ENCODE measurements at places on chromosomes 6 and 20. TPM values are rescaled to one million over a fixed set of nuclear protein-coding genes. Genes with fewer than 3 reads are reported as not detected.

GRCh38 chr6:34385793-34386195, 6.7 kb downstream of the NUDT3 start:
- DNase-seq, result no peak

GRCh38 chr6:32176476-32177182, 745 bp upstream of the AGPAT1 start:
- DNase-seq, result no peak

GRCh38 chr6:24985323-24985722, 49.6 kb upstream of the RIPOR2 start:
- DNase-seq, result no peak

DNA sequence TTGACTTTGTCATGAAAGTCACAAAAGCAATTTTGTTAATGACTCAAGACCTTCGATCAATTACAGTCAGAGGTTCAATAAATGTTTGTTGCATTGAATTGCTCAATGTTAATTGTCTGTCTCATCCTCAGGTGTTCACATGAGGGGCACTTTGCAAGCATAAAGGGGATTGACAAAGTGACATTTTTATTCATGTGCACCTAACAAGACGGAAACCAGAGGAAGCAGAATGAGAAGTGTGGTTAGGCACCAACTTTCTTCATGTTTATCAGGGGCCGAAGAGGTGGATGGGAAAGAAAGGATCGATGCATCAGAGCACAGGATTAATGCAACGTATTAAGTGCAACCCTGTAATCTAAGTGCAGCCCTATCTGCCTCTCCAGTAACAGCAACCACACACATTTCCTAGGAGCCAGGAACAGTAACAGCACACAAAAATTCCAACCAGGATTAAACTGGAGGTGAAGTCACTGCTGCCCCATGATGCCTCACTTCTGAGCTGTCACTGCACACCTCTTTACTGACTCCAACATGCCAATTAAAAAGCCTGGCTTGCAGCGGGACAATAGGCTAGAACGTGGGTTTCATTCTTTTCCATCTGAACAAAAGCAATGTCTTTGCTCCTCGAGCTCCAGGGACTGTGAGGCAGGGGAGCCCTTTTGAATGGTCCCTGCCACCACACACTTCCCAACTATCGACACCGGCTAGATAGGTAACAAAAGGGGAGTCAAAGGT, 262.7 kb downstream of the CD83 start:
- DNase-seq, result no peak

- DNase-seq, result no peak
Observed at GRCh38 chr6:39468385-39468784, 145.9 kb upstream of the KCNK16 start.

DNA sequence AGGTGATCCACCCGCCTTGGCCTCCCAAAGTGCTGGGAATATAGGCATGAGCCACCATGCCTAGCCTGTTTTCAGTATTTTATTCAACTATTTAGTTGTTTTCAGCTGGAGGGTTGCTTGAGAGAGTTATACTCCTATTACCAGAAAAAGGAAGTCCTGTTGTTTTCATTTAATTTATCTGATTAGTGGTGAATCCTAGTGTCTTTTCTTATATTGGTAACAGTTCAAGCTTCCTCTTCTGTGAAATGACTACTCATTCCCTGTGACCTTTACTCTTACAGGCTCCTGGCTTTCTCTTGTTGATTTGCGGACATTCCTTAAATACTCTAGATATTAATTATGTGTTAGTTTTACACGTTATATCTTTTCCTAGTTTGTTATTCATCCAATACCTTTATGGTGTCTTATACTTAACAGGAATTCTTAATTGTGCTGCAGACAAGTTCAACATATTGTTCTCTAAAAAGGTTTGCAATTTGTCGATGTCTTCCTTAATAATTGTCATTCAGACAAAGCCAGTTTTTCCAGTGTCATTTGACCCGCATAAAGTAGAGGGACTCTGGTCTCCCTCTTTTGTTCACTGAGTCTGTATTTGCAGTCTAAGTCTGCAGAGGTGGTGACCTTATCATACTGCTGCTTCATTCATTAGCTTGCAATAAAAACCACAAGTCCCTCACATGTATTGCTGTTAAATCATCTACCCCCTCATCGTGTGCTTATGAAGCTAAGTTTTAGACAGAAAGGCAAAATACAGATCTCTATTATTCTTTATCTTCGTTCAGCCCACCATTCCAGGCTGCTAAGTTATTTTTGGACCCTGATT, 51.4 kb downstream of the ZBTB9 start:
- no peak for DNase-seq

- no peak for DNase-seq
Observed at GRCh38 chr6:72825315-72825911, 203.5 kb downstream of the KCNQ5 start.

GRCh38 chr20:47295921-47296426, 60.5 kb downstream of the ZMYND8 start:
- DNase-seq, result no peak

GRCh38 chr6:109351231-109352130, 30.8 kb downstream of the CD164 start:
- no peak for DNase-seq

DNA sequence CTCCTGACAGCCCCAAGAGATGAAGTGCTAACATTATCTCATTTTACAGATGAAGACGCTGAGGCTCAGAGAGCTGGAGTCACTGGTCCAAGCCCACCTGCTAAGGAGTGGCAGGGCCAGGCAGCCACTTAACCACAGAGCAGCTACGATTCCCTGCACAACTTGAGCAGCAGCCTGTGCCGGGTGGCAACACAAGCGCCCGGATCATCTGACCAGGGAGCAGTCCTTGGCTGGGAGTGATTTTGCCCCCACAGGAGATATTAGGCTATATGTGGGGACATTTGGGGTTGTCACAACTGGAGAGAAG, 93.2 kb upstream of the PTPN1 start:
- DNase-seq, result no peak

- no peak for DNase-seq
Observed at GRCh38 chr6:125257351-125257750, 44.4 kb downstream of the HDDC2 start.

GRCh38 chr6:42530296-42530695, 33.5 kb upstream of the UBR2 start:
- no peak for DNase-seq

- no peak for DNase-seq
Observed at GRCh38 chr6:139402876-139403386, 28.5 kb upstream of the CITED2 start.

Gene RBM24
- 0.86 TPM for total RNA-seq

Gene GGT7
- 20.2 TPM for total RNA-seq

Gene SLC17A3
- 1.3 TPM for total RNA-seq

Gene C20orf96
- total RNA-seq, result 2.4 TPM

Gene FAM83B
- not detected for total RNA-seq

Gene TPD52L2
- 29.9 TPM for total RNA-seq

Gene TMEM217
- 0.37 TPM for total RNA-seq

Gene HLA-DMB
- 11.1 TPM for total RNA-seq

Gene GMPR
- 33.6 TPM for total RNA-seq

Data from T-helper 17 cell (primary cell).